ENCODE measurements at places on chromosomes 2 and 18. TPM values are rescaled to one million over a fixed set of nuclear protein-coding genes. Genes with fewer than 3 reads are reported as not detected.

ZFP36L2 gene
- 274 TPM for total RNA-seq

DUSP2 gene
- total RNA-seq, result 36.5 TPM

KCNJ3 gene
- total RNA-seq, result not detected

OBSL1 gene
- 1.1 TPM for total RNA-seq

GLI2 gene
- total RNA-seq, result not detected

DNA sequence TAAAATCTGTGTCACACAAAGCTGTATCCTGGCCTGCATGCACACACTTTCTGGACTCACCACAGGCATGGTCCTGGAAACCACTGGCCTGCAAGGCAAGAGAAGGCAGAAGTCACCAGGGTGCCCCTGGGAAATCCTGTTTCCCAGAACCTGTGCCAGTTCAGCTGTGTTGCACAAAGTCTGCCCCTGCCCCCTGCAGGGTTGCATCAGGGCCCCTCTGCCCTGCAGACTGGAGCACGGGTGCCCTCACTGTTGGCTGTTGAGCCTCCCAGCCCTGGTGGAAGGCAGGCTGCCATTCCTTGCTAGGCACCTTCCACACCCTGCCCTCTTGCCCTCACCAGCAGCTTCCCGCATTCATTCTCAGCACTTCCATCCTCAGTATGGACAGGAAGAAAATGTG is 18.0 kb upstream of the TUBB6 start:
- no peaks in the 10 kb centered on the region for H3K36me3 ChIP-seq
- no peak for DNase-seq
- peaks cover 23% of the 10 kb centered on the region for H3K27me3 ChIP-seq
- H3K27ac ChIP-seq, result no peak overlapping the region

- H3K4me3 ChIP-seq, result no peak overlapping the region
- no peak for DNase-seq
- H3K36me3 ChIP-seq, result no peaks in the 10 kb centered on the region
- H3K27me3 ChIP-seq, result no peaks in the 10 kb centered on the region
- no peak overlapping the region for H3K27ac ChIP-seq
- H3K4me1 ChIP-seq, result no peaks in the 10 kb centered on the region
Measured at GRCh38 chr2:56369316-56369715, 185.5 kb downstream of the CCDC85A start.

GRCh38 chr2:80354858-80355257 is 50.3 kb upstream of the LRRTM1 start:
- no peaks in the 10 kb centered on the region for H3K27me3 ChIP-seq
- H3K27ac ChIP-seq, result no peak overlapping the region
- no peaks in the 10 kb centered on the region for H3K36me3 ChIP-seq
- H3K4me3 ChIP-seq, result no peak overlapping the region
- H3K4me1 ChIP-seq, result no peaks in the 10 kb centered on the region

GRCh38 chr2:120632796-120633646 is 102.6 kb upstream of the GLI2 start:
- H3K27me3 ChIP-seq, result peaks cover 5% of the 10 kb centered on the region
- no peaks in the 10 kb centered on the region for H3K4me1 ChIP-seq
- no peak for DNase-seq
- no peaks in the 10 kb centered on the region for H3K36me3 ChIP-seq

DNA sequence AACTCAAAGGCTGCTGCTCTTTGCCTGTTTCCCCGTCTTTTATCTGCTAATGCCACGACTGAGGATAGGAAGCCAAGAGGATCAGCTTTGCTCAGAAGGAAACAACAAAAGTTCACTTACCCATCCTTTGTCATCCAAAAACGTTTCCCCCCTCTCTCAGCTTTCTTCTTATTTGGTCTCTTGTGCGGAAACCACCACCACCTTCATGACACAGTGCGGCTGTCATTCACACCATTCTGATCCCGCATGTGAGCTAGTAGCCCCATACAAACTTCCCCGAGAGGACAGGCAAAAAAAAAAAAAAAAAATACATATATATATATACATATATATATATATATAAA is 656 bp downstream of the LRRTM4 start:
- DNase-seq, result no peak
- H3K4me1 ChIP-seq, result no peaks in the 10 kb centered on the region
- H3K27ac ChIP-seq, result no peak overlapping the region
- H3K36me3 ChIP-seq, result peaks cover 2% of the 10 kb centered on the region
- no peaks in the 10 kb centered on the region for H3K27me3 ChIP-seq

GRCh38 chr2:214946949-214947348 is 137.5 kb upstream of the BARD1 start:
- no peak for DNase-seq
- H3K4me1 ChIP-seq, result no peaks in the 10 kb centered on the region
- H3K27me3 ChIP-seq, result peaks cover 5% of the 10 kb centered on the region
- no peak overlapping the region for H3K4me3 ChIP-seq
- H3K36me3 ChIP-seq, result no peaks in the 10 kb centered on the region

GRCh38 chr2:106885329-106885728 is 638 bp downstream of the ST6GAL2 start:
- H3K27ac ChIP-seq, result no peak overlapping the region
- no peaks in the 10 kb centered on the region for H3K36me3 ChIP-seq
- peaks cover 29% of the 10 kb centered on the region for H3K27me3 ChIP-seq
- peaks cover 3% of the 10 kb centered on the region for H3K4me1 ChIP-seq

DNA sequence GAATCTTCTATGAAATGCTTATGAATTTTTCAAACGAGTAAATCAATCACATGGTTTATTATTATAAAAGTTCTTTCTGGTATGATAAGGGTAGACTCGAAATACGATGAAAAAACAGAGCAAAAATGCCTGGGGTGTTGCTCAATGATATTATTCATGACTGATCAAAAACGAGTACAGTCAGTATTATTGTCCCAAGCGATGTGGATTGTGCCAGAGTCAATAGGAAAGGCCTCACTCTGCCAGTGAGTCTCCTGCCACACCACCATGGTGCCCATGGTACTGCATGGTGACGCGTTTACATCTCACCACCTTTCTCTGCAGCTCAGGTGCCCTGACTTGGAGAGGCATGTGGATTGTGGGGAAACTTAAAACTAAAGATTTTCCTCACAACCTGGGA is 58.5 kb downstream of the KCTD1 start:
- H3K36me3 ChIP-seq, result peaks cover 6% of the 10 kb centered on the region
- DNase-seq, result no peak
- H3K27me3 ChIP-seq, result no peaks in the 10 kb centered on the region
- H3K27ac ChIP-seq, result no peak overlapping the region

GRCh38 chr2:179106676-179107428 is 56.9 kb upstream of the CCDC141 start:
- H3K27ac ChIP-seq, result peak overlapping the region; percentile 19
- DNase-seq, result no peak
- peaks cover 27% of the 10 kb centered on the region for H3K4me1 ChIP-seq
- no peaks in the 10 kb centered on the region for H3K27me3 ChIP-seq

GRCh38 chr2:177169810-177170514 is 42.6 kb upstream of the HNRNPA3 start:
- peaks cover 18% of the 10 kb centered on the region for H3K4me1 ChIP-seq
- no peaks in the 10 kb centered on the region for H3K36me3 ChIP-seq
- DNase-seq, result no peak
- no peak overlapping the region for H3K4me3 ChIP-seq

DNA sequence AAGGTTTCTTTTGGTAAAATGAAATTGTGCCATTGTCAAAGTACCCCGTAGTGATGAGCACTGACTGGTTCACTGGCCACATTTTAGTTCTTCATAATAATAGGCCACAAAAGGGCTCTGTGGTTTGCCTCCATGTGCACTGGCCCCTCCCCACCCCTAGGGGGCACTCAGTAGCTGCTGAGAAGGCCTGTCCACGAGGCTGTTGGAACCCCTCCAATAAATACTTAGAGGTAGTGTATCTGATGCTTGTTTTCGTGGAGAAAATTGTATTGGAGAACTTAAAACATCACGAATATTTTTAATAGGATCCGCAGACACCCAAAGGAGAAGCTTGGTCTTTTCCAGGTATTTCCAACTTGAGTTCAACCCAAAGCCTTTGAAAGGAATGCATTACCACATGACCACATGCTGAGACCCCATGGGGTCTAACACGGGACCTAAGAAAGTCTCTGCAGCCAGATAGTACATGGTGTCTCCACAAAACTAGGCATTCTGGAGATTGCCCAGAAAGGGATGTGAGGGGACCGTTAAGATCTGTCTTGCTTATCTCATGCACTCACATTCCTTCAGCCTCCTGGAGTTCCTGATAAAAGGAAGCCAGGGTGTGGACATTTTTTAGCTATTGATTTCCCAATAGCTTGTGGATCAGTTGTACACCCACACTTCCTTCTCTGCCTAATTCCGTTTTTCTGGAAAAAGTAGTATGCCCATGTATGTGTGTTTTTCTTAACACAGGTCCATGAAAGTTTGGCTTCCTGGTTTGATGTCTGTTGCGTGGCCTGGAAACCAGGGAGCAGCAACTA is 28.5 kb upstream of the NOSTRIN start:
- H3K27me3 ChIP-seq, result no peaks in the 10 kb centered on the region
- H3K36me3 ChIP-seq, result peaks cover 30% of the 10 kb centered on the region
- H3K4me3 ChIP-seq, result no peak overlapping the region
- H3K27ac ChIP-seq, result no peak overlapping the region

All from naive thymus-derived CD8-positive, alpha-beta T cell (primary cell).